ENCODE measurements at places on chromosomes 6 and 20. TPM values are rescaled to one million over a fixed set of nuclear protein-coding genes. Genes with fewer than 3 reads are reported as not detected.

The MEI4 gene
- not detected for total RNA-seq

The CALHM6 gene
- total RNA-seq: 3.6 TPM

The LY6G6F gene
- not detected for total RNA-seq

The EPHA7 gene
- total RNA-seq: 0.14 TPM

The SRMS gene
- total RNA-seq: not detected

The RHAG gene
- not detected for total RNA-seq

The L3MBTL1 gene
- 12.9 TPM for total RNA-seq

The SYNCRIP gene
- 88.3 TPM for total RNA-seq

The MAFB gene
- total RNA-seq: 37.3 TPM

The TPD52L1 gene
- 24.5 TPM for total RNA-seq

The LPIN3 gene
- 18.4 TPM for total RNA-seq

The LY6G6D gene
- total RNA-seq: not detected

The CYP39A1 gene
- 7.8 TPM for total RNA-seq

The CST2 gene
- total RNA-seq: not detected

The HFE gene
- 9.2 TPM for total RNA-seq

The HLA-DOB gene
- 0.64 TPM for total RNA-seq

The PDE7B gene
- 4.2 TPM for total RNA-seq

The KIAA0408 gene
- total RNA-seq: 55.0 TPM

The SIRPD gene
- total RNA-seq: 0.78 TPM

The LPA gene
- total RNA-seq: not detected

The FYN gene
- total RNA-seq: 115 TPM

The XKR7 gene
- 0.09 TPM for total RNA-seq

The MYLK2 gene
- not detected for total RNA-seq

The SLC22A2 gene
- not detected for total RNA-seq

The OSBPL2 gene
- total RNA-seq: 52.3 TPM

The GFOD1 gene
- total RNA-seq: 33.7 TPM

The PRELID3B gene
- 47.2 TPM for total RNA-seq

The SIRPA gene
- 93.8 TPM for total RNA-seq

The COL9A3 gene
- total RNA-seq: 1.1 TPM

The RIPOR3 gene
- total RNA-seq: 6.8 TPM

The RTF2 gene
- total RNA-seq: 77.4 TPM

The FAM209B gene
- total RNA-seq: not detected

The EYA4 gene
- total RNA-seq: 6.0 TPM

The TNFRSF6B gene
- total RNA-seq: 14.4 TPM
